ENCODE measurements at places on chromosomes 13 and 19. TPM values are rescaled to one million over a fixed set of nuclear protein-coding genes. Genes with fewer than 3 reads are reported as not detected.

The KLK10 gene
- not detected for total RNA-seq

The DGKH gene
- 5.2 TPM for total RNA-seq

The ADGRL1 gene
- 2.6 TPM for total RNA-seq

The CBARP gene
- total RNA-seq, result 7.2 TPM

The FPR1 gene
- not detected for total RNA-seq

The TUBA3C gene
- total RNA-seq, result not detected

The TPTE2 gene
- not detected for total RNA-seq

The MAU2 gene
- 17.9 TPM for total RNA-seq

The LRG1 gene
- not detected for total RNA-seq

The RAB3A gene
- total RNA-seq, result 0.18 TPM

The ADAT3 gene
- total RNA-seq, result 6.3 TPM

The PSG11 gene
- total RNA-seq, result 0.71 TPM

The PSG7 gene
- not detected for total RNA-seq

The SIRT6 gene
- total RNA-seq, result 38.1 TPM

The RPL28 gene
- 447 TPM for total RNA-seq

The MYO1F gene
- total RNA-seq, result 0.53 TPM

The ZNF829 gene
- 1.9 TPM for total RNA-seq

The ZNF835 gene
- not detected for total RNA-seq

The ZNF227 gene
- total RNA-seq, result 5.1 TPM

The PAK4 gene
- 14.7 TPM for total RNA-seq

The ITM2B gene
- 127 TPM for total RNA-seq

The KLK14 gene
- not detected for total RNA-seq

The CABP5 gene
- total RNA-seq, result not detected

The NLRP7 gene
- not detected for total RNA-seq

The ZNF799 gene
- total RNA-seq, result 0.71 TPM

The LENG9 gene
- total RNA-seq, result 8.7 TPM

The FXYD7 gene
- total RNA-seq, result not detected

The SLC27A5 gene
- 4.3 TPM for total RNA-seq

The DIAPH3 gene
- 24.5 TPM for total RNA-seq

The ZBTB32 gene
- not detected for total RNA-seq

The CYP2S1 gene
- under 0.01 TPM for total RNA-seq

The S1PR5 gene
- not detected for total RNA-seq

The HSH2D gene
- not detected for total RNA-seq

The COL4A2 gene
- 257 TPM for total RNA-seq

The S1PR2 gene
- 8.5 TPM for total RNA-seq

The CYP4F8 gene
- not detected for total RNA-seq

The ZBTB7A gene
- total RNA-seq, result 31.0 TPM

The LSM4 gene
- total RNA-seq, result 319 TPM

The SRRM5 gene
- not detected for total RNA-seq

The UHRF1 gene
- total RNA-seq, result 37.9 TPM

The ZSCAN4 gene
- not detected for total RNA-seq

The PRTN3 gene
- not detected for total RNA-seq

The GAPDHS gene
- not detected for total RNA-seq

The MYPOP gene
- total RNA-seq, result 0.53 TPM

The RGS9BP gene
- total RNA-seq, result not detected

The HSD11B1L gene
- total RNA-seq, result 8.9 TPM

The PALM3 gene
- not detected for total RNA-seq

The ANKRD24 gene
- 0.18 TPM for total RNA-seq

The ETV2 gene
- total RNA-seq, result not detected

The ZNF729 gene
- total RNA-seq, result not detected
